Muscle of leg (tissue), 16 donors: ENCODE measurements at places on chromosomes 7 and 10. TPM values are rescaled to one million over a fixed set of nuclear protein-coding genes. Genes with fewer than 3 reads are reported as not detected.

GRCh38 chr7:113890331-113891030, 28.3 kb downstream of the PPP1R3A start:
- DNase-seq, result no peak

GRCh38 chr7:37532636-37533035, 84.0 kb upstream of the ELMO1 start:
- DNase-seq, result no peak

GRCh38 chr7:80643336-80643915, 5.0 kb downstream of the CD36 start:
- DNase-seq, result no peak

- DNase-seq, result no peak
Measured at GRCh38 chr7:108189733-108190388, 59.7 kb upstream of the LAMB4 start.

DNA sequence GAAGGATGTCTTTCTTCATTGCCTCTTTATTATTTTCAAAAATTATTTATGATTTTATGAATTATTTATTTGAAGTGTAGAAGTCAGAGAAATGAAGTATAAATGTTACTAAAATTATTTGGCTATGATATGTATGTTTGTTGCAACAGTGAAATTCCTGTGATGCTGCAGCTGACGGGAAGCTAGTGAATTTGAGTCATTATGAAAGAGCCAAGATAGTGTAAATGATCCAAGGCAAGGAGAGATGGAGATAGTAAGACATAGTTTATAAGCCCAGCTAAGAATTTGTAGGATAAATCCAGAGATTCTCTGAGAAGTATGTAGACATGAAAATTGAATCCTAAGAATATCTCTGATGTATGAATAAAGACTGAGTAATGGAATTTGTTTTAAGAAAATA, 30.8 kb downstream of the CASD1 start:
- DNase-seq, result peak; percentile 30

- DNase-seq, result no peak
Measured at GRCh38 chr10:122849900-122850605, 4.4 kb upstream of the CUZD1 start.

GRCh38 chr7:83429493-83429892, 219.4 kb downstream of the SEMA3E start:
- DNase-seq, result no peak

- no peak for DNase-seq
Measured at GRCh38 chr7:128255271-128255670, 14.2 kb downstream of the LEP start.

ZNF511 gene
- 22.3 TPM for total RNA-seq

ACHE gene
- total RNA-seq, result 21.5 TPM

WAC gene
- total RNA-seq, result 50.5 TPM

IQUB gene
- 0.84 TPM for total RNA-seq

LIPJ gene
- 0.13 TPM for total RNA-seq

DLG5 gene
- total RNA-seq, result 12.9 TPM

CYP3A4 gene
- total RNA-seq, result 0.04 TPM

GRM3 gene
- 0.04 TPM for total RNA-seq
